Stimulated activated CD8-positive, alpha-beta memory T cell treated with anti-CD3 and anti-CD28 coated beads, Interleukin-2, amount 100 ng/mL, for 1 hour (primary cell): ENCODE measurements at places on chromosomes 7 and 10.

DNA sequence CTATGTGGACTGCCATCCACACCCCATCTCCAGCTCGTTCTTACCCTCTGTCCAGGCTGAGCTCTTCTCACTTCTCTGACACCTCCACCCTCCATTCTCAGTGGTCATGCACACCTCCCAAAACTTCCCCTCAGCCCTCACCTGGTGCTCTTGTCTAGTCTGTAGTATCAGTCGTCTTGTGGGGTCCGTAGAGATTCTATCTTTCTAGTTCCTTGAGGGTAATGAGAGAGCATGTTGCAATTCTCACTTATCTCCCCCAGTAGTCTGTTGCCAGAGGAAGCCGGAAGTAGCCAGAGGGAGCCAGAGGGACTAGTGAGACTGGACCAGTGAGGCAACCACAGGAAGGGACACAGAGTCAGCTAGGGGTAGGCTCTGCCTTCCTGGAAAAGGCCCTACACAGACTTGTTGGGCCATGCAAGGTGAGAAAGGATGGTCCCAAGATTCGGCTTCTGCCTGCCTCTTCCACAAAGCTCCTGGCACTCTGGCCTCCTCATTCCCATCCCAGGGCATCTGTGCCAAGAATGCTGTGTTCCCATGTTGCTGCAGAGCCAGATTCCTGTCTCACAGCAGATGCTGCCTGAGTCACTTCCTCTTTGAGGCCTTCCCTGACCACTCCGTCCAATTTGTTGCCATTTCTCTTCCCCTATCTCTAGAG is 50.6 kb upstream of the DUSP5 start:
- no peak for DNase-seq

- no peak for DNase-seq
These were observed 6.4 kb upstream of the TNRC18 start for GRCh38 chr7:5429857-5430611.

- DNase-seq = no peak
These were observed 21.8 kb downstream of the ASZ1 start for GRCh38 chr7:117405519-117405918.

DNA sequence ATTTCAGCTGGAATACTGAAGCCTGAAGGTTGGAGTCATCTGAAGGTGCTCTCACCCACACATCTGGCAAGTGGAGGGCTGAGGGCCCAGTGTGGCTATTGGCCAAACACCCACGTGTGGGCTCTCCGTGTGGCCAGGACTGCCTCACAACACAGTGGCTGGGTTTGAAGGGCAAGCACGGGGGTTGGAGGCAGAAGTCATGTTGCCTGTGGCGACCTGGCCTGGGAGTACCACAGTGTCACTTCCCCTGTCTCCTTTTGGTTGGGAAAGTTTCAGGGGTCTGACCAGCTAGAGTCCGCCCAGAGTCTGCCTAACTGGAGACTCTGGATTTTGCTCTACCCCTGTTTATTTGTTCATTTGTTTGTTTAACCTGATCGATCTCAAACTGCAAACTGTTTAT is 169.5 kb downstream of the DNAJB6 start:
- DNase-seq = no peak

- no peak for DNase-seq
These were observed 280.8 kb downstream of the TNS3 start for GRCh38 chr7:47301105-47301477.

DNA sequence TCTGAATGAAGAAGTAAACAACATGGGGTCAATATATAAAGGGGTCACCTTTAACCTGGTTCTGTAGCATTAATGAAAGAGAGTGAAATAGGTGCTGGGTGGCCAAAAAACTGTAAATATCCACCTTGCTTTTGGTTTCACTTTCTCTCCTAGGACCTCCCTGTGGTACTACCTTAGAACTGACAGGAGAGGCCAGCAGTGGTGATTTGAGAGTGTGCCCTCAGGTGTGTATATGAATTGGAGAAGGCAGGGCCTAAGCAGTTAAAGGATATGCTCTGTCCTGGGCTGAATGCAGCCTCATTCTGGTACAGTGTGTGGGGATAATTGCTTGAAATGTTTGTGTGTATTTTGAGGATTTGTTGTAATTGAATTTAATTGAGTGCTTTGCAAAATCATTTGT is 62.0 kb downstream of the BBS9 start:
- DNase-seq = no peak

- DNase-seq = no peak
These were observed at the start of gene DLX6 for GRCh38 chr7:97005183-97006054. DLX6 (plus strand) TSS chr7:97005553; CDS start chr7:97005978, 425 bp downstream.

DNA sequence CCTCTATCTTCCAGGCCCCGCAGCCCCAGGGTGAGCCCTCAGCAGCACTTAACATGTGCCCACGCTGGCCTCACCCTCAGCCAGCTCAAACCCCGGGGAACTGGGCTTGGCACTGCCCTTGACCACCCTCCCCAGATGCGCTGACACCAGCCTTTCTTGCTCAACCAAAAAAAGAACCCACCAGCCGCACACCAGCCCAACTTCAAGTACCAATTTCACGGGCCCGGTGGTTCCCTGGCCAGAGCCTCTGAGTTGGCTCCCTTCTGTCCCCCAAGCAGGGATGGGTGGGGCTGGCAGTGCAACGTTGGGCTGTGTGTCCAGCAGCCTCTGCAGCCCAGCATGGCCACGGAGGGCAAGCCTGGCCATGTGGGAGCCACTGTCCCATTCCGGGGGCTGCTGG is 96.3 kb downstream of the COL13A1 start:
- no peak for DNase-seq

DNA sequence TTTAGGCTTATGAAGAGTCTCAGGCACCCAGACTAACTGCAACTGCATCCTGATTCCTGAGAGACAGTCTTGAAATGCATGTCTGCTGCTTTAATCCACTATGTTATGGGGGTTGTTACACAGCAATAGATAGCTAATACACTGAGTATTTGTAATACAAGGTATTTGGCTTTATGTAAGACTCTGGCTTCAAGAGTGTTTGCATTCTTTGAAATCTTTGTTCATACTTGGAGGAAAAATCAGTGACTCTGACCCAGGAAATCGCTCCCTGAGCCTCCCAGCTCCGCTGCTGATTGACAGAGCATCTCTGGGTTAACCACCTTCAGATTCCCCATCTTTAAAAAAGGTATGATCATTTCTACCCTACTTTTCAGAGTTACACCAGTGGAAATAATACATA is 133.9 kb downstream of the MTPAP start:
- no peak for DNase-seq
